ENCODE measurements at places on chromosomes 7 and 10.

- H3K4me1 ChIP-seq, result no peaks in the 10 kb centered on the region
- no peak for DNase-seq
- H3K36me3 ChIP-seq, result peaks cover under 1% of the 10 kb centered on the region
- H3K27me3 ChIP-seq, result no peaks in the 10 kb centered on the region
Measured at GRCh38 chr7:130208516-130208915, 856 bp downstream of the SSMEM1 start.

DNA sequence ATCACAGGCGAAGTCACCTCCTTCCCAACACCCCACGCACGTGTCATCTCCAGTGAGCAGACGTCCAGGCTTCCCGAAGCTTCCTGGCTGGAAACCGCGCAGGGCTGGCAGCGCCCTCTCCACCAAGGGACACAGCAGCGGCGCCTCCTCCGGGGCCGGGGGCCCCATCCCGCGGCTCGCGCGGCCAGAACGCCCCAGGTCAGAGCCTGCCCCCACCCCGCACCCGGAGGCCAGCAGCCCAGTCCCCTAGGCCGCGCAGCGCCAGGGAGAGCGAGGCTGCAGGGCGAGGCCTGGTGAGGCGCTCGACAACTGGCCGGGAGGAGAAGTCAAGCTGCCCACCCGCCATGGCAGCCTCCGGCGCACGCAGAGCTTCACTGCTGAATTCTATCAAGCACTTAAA, 247.0 kb downstream of the SEMA3D start:
- H3K27ac ChIP-seq, result no peak overlapping the region
- no peaks in the 10 kb centered on the region for H3K36me3 ChIP-seq
- no peak overlapping the region for H3K4me3 ChIP-seq
- no peak for DNase-seq
- H3K4me1 ChIP-seq, result peaks cover 12% of the 10 kb centered on the region

DNA sequence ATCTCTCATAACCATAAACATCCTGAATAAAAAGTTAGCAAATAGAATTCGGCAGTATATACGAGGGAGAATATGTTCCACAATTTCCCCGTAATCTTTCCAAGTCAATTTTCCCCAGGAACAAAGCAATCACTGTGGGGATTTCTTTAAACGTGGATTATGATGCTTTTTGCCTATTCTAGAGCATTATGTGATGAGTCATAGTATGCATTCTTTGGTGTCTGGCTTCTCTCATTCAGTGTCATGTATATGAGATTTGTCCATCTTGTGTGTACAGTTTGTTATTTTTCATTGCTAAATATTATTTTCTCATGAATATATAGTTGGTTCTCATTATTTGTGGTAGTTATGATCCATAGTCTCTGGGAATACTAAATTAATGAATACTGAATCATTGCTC, 9.9 kb upstream of the OR9A4 start:
- H3K27ac ChIP-seq, result no peak overlapping the region
- H3K36me3 ChIP-seq, result no peaks in the 10 kb centered on the region
- H3K4me3 ChIP-seq, result no peak overlapping the region
- no peaks in the 10 kb centered on the region for H3K4me1 ChIP-seq
- H3K27me3 ChIP-seq, result no peaks in the 10 kb centered on the region
- DNase-seq, result no peak

DNA sequence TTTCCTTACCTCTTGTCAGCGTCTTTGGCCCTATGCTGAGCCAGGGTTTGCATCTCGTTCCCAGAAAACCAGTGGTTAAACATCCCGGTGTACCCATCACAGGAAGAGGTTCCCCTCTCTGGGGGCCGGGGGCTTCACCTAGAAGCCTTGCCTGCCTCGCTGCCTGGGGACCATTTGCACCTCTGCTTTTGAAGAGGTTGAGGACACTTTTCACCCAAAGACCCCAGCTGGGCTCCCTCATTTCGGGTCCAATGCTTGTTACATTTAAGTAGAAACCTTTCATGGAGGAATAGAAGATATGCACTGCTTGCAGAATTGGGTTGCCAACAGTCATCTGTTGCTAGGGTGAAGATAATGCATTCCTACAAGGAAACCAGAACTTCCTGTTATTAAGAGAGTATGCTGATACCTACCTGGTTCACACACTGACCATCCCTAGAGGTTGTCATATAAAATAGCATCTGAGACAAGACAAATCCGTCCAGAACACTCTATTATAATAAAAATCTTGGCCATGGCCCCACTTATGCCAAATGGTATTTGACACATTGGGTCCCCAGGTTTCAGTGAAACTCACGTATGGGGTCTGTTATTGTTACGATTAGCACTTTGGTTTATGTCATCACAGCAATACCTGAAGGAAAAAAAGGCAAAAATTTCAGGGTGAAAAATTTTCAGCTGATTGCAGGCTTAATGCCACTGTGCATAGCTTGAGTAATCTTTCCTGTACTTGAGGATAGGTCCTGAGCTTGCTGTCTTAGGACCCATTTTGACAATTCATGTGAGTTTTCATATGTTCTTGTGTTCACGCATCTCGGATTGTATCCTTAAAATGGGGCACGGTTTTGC, 917 bp downstream of the ZNF365 start:
- DNase-seq, result no peak
- H3K36me3 ChIP-seq, result no peaks in the 10 kb centered on the region
- H3K4me3 ChIP-seq, result peak overlapping the region; percentile 72
- no peaks in the 10 kb centered on the region for H3K27me3 ChIP-seq
- H3K27ac ChIP-seq, result peak overlapping the region; percentile 73

GRCh38 chr10:94042001-94042833, 48.5 kb downstream of the PLCE1 start:
- DNase-seq, result no peak
- H3K36me3 ChIP-seq, result no peaks in the 10 kb centered on the region
- H3K27ac ChIP-seq, result no peak overlapping the region
- no peaks in the 10 kb centered on the region for H3K4me1 ChIP-seq
- no peaks in the 10 kb centered on the region for H3K27me3 ChIP-seq
- no peak overlapping the region for H3K4me3 ChIP-seq

- no peak overlapping the region for H3K4me3 ChIP-seq
- no peak for DNase-seq
- no peaks in the 10 kb centered on the region for H3K4me1 ChIP-seq
Measured at GRCh38 chr10:2856598-2856997, 210.8 kb upstream of the PFKP start.

DNA sequence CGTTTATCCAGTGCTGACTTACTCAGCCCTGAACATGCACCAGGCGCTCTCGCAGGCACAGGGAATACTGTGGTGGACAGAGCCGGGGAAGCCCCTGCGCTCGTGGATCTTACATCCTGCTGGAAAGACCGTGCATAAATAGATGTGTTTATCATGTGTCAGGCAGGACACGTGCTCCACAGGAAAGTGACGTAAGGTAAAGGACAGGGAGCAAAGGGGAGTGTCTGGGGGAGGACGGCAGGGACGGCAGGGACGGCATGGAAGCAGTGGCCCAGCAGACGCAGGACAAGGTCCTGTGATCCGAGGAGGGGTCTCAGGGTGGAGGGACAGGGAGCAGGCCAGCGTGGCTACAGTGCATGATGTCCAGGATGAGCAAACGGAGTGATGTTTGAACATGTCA, 410.5 kb downstream of the PAXIP1 start:
- no peak for DNase-seq
- no peak overlapping the region for H3K4me3 ChIP-seq
- no peaks in the 10 kb centered on the region for H3K4me1 ChIP-seq
- H3K36me3 ChIP-seq, result no peaks in the 10 kb centered on the region

- no peak for DNase-seq
- H3K36me3 ChIP-seq, result no peaks in the 10 kb centered on the region
- H3K27ac ChIP-seq, result peak overlapping the region; percentile 24
Measured at GRCh38 chr10:26479766-26480492, 41.8 kb downstream of the APBB1IP start.

GRCh38 chr10:35225204-35225603, 98.6 kb downstream of the CREM start:
- H3K4me1 ChIP-seq, result no peaks in the 10 kb centered on the region
- no peak for DNase-seq
- H3K4me3 ChIP-seq, result no peak overlapping the region
- H3K36me3 ChIP-seq, result no peaks in the 10 kb centered on the region

GRCh38 chr10:31593124-31593523, 274.1 kb downstream of the ZEB1 start:
- no peak overlapping the region for H3K4me3 ChIP-seq
- no peaks in the 10 kb centered on the region for H3K27me3 ChIP-seq
- H3K27ac ChIP-seq, result no peak overlapping the region

DNA sequence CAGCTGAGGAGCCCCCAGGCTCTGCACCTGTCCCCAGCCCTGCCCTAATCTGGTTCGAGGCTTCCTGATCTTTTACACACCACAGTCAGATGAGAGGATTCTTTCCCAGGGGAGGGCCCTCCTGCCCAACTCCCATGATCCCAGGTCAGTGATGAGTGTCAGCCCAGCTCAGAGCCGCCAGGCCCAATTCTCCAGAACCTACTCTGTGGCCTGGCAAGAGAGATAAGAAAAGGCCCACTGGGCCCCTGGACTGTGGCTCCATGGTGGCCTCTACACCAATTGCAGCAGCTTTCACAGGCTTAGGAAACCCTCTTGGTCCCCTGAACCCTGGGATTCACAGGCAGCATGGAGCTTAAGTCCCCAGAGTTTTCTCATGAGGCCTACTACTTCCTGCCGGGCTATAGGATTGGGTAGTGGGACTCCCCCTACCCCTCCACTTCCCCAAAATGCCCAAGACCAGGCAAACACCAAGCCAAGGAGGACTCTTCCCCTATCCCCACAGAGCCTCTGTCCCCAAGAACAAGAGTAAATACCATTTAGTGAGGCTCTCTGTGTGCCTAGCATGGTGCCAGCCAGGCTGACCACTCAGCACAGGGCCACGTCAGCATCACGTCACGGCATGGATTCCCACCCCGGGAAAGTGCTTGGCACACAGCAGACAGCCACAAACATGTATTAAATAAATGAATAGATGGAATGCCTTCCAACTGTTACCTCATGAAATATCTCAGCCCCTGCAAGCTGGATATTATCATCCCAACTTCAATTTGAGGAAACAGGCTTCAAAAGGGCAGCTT, 100.0 kb downstream of the GRID1 start:
- no peak overlapping the region for H3K27ac ChIP-seq
- peaks cover 7% of the 10 kb centered on the region for H3K4me1 ChIP-seq
- DNase-seq, result no peak
- H3K36me3 ChIP-seq, result no peaks in the 10 kb centered on the region

DNA sequence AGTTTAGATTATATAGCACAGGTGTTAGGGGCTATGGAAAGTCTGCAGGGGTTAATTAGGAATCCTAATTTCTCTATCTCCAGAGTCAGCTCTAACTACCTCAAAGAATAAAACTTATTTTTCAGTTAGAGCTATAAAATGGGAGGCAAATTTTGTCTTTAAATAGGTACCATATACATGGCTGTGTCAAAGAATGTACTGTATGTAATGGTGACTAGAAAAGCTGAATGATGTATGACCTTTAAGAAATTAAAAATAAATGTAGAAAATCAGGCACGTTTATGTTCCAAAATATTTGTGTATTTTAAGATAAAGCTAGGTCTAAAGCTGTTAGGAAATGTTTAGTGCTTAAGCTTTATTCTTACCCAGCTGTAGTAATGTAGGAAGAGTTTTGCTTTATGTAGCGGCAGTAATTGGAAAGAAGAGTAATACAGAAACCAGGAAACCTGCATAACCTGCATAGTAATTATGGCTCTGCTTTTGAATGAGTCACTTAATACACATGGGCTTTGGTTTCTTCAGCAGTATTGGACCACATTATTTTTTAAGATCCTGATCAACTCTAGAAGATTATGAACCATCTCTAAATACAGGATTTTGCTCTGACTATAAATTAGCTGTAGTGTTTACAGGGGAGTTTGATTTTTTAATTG, 85.0 kb downstream of the KMT2E start:
- no peak overlapping the region for H3K4me3 ChIP-seq
- peaks cover 15% of the 10 kb centered on the region for H3K36me3 ChIP-seq
- no peaks in the 10 kb centered on the region for H3K27me3 ChIP-seq
- H3K4me1 ChIP-seq, result peaks cover 53% of the 10 kb centered on the region
- no peak overlapping the region for H3K27ac ChIP-seq

DNA sequence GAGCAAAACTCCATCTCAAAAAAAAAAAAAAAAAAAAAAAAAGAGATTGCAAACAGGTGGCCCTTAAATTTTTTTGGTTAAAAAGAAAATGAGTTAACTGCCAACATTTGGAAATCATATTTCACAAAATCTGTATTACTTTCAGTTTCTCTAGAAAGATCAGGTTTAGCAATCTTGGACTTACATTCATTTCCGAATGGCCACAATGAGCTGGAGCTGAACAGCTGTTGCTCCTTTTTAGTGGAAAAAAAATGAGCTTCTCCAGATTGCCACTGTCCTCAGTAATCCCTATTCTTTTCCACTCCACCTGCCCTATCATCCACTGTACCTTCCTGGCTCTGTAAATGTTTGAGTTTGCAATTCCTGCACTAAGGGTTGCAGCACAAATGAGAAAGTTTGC, 43.6 kb downstream of the RAB11FIP2 start:
- no peaks in the 10 kb centered on the region for H3K27me3 ChIP-seq
- H3K4me1 ChIP-seq, result no peaks in the 10 kb centered on the region
- no peak overlapping the region for H3K4me3 ChIP-seq

DNA sequence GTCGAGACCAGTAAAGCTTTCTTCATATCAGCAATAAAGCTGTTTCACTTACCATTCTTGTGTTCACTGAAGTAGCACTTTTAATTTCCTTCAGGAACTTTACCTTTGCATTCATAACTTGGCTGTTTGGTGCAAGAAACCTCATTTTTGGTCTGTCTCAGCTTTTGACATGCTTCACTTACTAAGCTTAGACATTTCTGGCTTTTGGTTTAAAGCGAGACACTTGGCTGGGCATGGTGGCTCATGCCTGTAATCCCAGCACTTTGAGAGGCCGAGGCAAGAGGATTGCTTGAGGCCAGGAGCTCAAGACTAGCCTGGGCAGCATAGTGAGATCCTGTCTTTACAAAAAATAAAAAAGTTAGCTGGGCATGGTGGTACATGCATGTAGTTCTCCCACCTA, 15.8 kb downstream of the PLEKHA1 start:
- DNase-seq, result no peak
- no peak overlapping the region for H3K4me3 ChIP-seq
- no peaks in the 10 kb centered on the region for H3K27me3 ChIP-seq
- no peaks in the 10 kb centered on the region for H3K36me3 ChIP-seq

DNA sequence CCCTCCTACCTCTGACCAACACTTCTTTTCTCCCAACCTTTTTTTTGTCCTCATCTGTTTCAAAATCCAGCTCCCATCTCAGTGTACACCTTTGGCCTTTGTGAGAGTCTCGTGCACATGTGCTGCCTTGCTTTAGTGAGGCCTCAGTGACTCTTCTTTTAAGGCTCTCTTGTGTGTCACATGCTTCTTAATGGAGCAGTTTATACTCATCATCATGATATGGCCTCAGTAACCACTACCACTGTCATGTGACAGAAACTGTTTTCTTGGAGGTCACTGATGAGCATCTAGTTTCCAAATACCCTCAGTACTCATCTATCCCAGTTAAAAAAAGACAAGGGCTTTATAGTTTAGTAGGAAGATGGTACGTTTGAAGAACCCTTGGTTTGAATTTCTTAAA, 8.1 kb upstream of the ARHGAP22 start:
- H3K36me3 ChIP-seq, result no peaks in the 10 kb centered on the region
- DNase-seq, result no peak
- H3K4me1 ChIP-seq, result no peaks in the 10 kb centered on the region
- H3K4me3 ChIP-seq, result no peak overlapping the region
- H3K27ac ChIP-seq, result no peak overlapping the region
